H1 (cell line): ENCODE measurements at places on chromosomes 12 and 14.

GRCh38 chr12:88416786-88417185 is 163.5 kb downstream of the KITLG start:
- no peak for DNase-seq

DNA sequence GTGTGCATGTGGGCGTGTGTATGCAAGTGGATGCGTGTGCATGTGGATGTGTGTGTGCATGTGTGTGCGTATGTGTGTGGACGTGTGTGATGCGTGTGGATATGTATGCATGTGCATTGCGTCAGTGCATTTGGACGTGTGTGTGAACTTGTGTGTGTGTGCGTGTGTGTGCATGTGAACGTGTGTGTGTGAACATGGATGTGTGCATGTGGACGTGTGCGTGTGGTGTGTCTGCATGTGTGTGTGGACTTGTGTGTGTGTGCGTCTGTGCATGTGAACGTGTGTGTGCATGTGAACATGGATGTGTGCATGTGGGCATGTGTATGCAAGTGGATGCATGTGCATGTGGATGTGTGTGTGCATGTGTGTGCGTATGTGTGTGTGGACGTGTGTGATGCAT is 34.4 kb upstream of the FBRSL1 start:
- DNase-seq = no peak

- peak; percentile 64 for DNase-seq
Observed at GRCh38 chr14:90445011-90445410, 48.2 kb downstream of the CALM1 start.

GRCh38 chr12:30858471-30858870 is 68.1 kb upstream of the TSPAN11 start:
- no peak for DNase-seq

DNA sequence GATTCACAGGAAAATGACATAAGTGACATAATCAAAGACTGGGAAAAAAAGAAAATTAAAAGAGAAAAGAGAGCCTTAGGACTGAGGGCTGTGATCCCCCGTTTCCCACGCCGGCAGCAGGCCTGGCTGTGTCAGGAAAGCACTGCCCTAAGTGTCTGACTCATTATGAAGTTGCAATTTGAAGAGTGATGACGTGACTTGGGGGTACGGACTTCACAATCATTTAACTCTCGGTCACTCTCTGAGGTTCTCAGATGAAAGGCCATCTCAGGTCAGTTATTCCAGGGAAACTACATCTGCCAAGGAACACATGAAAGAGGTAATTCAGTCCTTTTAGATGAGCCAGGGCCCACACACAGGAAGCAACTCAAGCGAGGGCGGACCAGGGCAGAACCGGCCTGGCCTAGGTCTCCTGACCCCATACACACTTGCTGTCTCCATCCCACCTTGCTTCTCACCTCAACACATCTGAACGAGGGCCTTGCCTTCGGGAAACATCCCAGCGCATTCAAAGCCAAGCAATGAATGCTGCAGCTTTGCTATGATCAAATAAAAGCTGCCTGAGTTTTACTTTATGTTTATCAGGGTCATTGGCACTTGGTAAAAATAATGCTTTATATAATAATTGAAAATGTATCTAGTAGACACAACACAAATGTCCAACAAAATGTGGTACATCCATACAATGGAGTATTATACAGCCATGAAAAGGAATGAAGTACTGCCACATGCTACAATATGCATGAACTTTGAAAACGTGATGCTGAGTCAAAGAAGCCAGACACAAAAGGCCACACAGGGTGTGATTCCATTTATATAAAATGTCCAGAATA is 2.7 kb downstream of the SSH1 start:
- DNase-seq = no peak

- DNase-seq = no peak
Observed at GRCh38 chr14:94532447-94532846, 23.2 kb upstream of the SERPINA12 start.

DNA sequence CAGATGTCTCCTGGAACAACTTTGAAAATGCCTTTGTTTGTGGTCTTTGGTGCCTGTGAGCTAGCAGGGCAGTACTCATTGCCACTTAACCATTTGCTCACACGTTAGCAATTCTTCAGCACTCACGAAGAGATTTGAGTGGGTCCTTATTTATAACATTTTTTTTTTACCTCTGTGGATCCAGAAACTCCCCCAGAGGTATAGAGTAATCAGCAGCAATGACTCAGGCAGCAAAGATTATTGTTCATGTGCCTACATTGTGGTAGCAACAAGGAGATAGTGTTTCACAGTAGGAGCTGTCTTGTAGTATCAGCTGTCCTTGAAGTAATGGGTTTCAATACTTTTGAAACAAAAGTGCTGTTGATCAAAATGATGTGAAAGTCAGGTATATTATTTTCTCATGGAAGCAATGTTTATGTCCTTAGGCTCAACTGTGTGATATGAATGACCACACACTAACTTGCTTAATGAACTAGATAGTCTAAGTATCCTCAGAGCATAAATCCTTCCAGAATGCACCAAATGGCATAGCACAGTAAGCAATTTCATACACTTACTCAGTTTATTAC is 304.1 kb downstream of the EGLN3 start:
- no peak for DNase-seq

- DNase-seq = no peak
Observed at GRCh38 chr12:80791863-80792262, 75.2 kb downstream of the MYF5 start.
